Uterus (tissue), 4 donors: ENCODE measurements at places on chromosomes 4 and X.

DNA sequence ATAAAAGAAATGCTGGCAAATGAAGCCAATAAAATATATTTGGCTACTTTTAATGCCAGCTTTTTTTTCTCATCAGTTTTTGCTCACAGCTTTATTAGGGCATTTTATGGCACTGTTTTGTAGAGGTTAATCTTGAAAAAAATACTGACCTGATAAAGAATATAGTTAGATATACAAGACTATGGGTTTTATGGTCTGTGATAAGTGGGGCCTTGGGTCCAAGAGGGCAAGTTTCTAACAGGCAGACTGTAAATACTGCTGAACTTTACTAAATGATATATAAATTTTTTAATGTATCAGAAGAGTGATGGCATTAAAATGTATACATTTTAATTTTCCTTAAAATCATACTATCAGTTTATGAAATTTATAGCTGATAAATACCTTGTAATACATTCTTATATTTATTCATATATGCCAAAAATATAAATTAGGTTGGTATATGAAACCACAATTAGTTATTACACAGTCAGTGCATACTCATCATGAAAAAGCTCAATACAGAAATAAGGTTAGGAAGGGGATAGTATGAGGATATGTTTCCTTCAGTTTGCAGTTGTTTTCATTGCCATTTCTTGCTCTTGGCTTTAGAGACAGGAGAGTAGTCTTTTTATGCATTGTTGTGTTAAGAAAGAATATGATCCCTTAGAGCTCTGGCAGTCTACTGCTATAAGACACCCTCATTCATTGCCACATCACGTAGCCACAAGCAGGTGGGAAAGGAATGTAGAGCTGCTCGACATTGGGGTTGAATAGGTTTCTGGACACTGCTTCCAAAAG is 146.6 kb downstream of the TLL1 start:
- H3K36me3 ChIP-seq: no peaks in the 10 kb centered on the region
- no peaks in the 10 kb centered on the region for H3K27me3 ChIP-seq
- DNase-seq: no peak
- H3K4me3 ChIP-seq: no peak overlapping the region

DNA sequence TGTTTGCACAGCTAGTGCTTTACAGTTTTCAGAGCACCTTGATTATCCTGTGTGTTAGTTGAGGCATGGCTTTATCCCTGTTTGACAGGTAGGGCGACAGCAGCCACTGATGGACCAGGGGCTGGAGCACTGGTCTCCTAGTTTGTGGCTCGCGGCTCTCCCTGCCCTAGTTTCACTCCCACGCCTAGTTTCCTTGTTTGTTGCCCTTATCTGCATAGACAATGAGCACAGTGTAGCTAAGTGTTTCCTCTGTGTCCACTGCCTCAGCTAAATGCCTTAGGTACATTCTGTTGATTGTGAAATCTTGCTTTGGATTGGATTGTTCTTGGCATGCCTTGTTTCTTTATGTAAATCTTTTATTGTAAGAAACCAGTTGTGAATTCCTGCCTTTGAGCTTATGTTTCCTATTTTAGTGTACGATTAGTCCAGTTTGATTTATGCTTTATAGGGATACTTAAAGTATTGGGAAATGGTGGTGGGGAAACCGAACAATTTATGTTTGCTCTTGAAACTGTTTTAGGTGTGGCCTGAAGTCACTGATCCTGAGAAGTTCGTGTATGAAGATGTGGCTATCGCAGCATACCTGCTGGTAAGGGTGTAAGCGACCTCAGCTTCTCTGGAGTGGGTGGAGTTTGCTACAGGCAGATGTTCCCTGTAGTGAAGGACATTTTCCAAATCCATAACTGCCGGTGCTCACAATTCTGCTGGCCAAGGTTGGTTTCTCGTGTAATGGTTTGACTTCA is 11.0 kb downstream of the TRMT44 start:
- no peaks in the 10 kb centered on the region for H3K4me1 ChIP-seq
- no peaks in the 10 kb centered on the region for H3K36me3 ChIP-seq
- no peaks in the 10 kb centered on the region for H3K27me3 ChIP-seq
- H3K27ac ChIP-seq: no peak overlapping the region
- no peak overlapping the region for H3K4me3 ChIP-seq
- DNase-seq: no peak

DNA sequence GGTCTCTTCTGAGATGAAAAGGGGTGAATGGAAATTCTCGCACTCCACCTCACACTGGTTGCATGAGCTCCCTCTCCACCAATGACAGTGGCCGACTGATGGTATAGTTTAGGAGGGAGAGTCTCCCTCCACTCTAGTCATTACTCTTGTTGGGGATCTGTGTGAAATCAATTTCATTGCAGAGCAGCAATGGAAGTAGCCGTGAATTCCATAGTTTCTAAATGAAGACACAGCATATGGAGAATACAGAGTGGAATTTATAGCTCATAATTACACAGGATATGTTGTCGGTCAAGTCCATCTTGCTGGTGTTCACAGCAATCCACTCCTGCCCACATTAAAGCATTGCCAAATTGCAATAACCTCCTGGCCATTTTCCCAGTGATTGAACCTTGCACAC is 426.0 kb downstream of the AFF2 start:
- H3K27me3 ChIP-seq: no peaks in the 10 kb centered on the region
- H3K4me3 ChIP-seq: no peak overlapping the region
- no peak for DNase-seq
- H3K27ac ChIP-seq: no peak overlapping the region

- no peak for DNase-seq
- H3K27me3 ChIP-seq: no peaks in the 10 kb centered on the region
- H3K4me3 ChIP-seq: no peak overlapping the region
- H3K27ac ChIP-seq: no peak overlapping the region
- H3K4me1 ChIP-seq: no peaks in the 10 kb centered on the region
Observed at GRCh38 chrX:132636080-132636479, 147.2 kb upstream of the MBNL3 start.
